GM12864 (cell line): ENCODE measurements at places on chromosomes 6 and 20.

- peak; percentile 26 for DNase-seq
Observed at GRCh38 chr6:116461932-116462885, 1.0 kb downstream of the CALHM6 start.

GRCh38 chr20:63658749-63659187, 656 bp downstream of the RTEL1 start:
- no peak for DNase-seq

DNA sequence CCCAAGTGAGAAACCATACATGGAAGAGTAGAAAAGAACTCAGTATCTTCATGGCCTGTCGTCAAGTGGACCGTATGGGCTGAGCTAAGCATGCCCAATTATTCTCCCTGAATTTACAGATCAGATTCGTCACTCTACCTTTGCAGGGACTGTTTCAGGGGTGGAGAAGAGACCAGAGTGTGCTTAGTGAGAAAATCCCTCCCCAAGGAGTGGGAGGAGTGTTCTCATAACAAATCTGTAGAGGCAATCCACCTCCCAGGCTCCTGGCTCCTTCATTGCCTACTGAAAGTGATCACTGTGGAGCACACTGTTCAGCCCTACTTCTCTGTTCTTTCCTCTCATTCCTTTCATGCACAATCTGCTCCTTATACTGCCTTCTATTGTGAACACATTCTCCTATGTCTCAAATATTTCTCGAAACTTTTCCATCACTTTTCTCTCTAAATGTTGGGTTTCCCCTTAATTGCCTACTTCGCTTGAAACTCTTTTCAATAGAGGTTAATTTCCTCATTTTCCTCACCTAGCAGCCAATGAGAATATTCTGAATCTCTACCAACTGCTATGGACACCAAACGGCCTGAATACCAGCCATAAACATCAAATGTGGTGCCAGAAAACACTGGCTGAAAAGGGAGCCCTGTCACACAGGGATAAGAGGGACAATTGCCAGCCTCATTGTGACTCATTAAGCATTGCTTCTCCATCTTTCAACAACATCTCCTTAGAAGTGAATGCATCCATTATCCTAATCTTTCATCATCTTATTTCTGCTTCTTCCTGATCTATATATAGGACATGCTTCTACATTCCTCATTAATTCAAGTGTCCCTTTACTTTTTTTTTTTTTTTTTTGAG, 398.3 kb downstream of the UTRN start:
- no peak for DNase-seq

DNA sequence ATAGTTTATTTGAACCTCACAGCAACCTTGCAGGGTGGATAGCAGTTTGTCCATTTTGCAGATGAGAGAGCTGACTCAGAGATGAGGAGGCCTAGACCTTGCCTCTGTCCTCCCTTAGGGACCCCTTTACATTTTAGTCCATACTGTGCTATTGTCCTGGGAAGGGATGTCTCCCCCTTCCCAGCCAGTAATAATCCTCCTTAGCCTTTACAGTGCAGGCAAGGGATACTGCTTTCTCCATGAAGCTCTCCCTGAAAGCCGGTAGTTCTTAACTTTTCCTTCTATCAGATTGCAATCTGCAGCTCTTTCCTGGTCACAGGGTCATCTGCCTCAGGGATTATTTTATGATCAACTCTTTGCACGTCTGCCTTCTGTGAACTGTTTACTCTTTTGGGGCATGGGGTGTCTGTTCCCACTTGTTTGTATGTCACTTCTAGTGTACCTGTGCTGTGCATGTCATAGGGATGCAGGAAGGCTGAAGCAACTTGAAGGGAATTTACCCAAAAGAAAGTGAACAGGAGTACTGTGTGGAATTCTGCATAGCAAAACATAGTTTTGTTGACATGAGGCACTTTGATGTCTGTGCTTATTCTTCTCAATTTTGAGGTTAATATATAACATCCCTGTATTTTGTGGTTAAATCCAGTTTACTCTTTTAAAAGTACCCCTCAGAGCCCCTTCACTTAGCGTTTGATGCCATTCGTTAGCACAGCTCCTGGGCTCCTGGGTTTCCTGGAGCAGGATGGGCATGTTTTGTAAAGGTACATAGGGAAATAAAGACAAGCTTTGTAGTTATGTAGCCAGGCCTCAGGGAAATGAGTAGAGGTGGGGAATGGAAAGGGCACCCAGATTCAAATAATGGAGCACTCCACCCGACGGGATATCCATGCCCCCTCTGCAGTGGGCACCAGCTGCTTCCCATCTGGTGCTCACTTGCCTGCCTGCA, 38.1 kb downstream of the DHX35 start:
- DNase-seq = no peak

DNA sequence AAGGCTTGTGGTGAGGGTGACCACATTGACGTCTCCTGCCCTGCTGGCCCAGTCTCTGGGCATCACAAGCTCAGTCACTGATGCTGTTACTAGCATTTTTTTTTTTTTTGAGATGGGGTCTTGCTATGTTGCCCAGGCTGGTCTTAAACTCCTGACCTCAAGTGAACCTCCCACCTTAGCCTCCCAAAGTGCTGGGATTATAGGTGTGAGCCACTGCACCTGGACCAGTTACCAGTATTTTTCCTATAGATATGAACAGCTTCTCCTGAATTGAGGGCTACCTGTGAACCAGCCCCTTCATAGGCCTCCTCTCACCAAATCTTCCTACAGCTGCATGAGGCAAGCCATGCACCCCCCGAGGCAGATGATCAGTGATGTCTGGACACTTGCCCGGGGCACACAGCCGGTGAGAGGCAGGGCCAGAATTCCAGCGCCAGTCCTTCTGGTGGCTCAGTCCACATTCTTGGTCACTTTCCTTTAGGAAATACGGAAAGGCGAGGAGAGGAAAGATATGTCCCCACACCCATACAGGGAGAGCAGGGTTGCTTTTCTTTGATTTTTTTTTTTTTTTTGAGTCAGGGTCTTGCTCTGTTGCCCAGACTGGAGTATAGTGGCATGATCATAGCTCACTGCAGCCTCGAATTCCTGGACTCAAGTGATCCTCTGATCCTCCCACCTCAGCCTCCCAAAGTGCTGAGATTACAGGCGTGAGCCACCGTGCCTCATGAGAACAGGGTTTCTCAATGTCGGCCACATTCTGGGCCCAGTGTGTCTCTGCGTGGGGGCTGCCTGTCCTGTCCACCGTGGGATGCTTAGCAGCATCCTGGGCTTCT, 50.7 kb downstream of the UBE2V1 start:
- DNase-seq = no peak

GRCh38 chr6:29760328-29760727, 37.1 kb downstream of the HLA-F start:
- no peak for DNase-seq

- DNase-seq = no peak
Observed at GRCh38 chr20:60518022-60518421, 559.8 kb downstream of the CDH26 start.

DNA sequence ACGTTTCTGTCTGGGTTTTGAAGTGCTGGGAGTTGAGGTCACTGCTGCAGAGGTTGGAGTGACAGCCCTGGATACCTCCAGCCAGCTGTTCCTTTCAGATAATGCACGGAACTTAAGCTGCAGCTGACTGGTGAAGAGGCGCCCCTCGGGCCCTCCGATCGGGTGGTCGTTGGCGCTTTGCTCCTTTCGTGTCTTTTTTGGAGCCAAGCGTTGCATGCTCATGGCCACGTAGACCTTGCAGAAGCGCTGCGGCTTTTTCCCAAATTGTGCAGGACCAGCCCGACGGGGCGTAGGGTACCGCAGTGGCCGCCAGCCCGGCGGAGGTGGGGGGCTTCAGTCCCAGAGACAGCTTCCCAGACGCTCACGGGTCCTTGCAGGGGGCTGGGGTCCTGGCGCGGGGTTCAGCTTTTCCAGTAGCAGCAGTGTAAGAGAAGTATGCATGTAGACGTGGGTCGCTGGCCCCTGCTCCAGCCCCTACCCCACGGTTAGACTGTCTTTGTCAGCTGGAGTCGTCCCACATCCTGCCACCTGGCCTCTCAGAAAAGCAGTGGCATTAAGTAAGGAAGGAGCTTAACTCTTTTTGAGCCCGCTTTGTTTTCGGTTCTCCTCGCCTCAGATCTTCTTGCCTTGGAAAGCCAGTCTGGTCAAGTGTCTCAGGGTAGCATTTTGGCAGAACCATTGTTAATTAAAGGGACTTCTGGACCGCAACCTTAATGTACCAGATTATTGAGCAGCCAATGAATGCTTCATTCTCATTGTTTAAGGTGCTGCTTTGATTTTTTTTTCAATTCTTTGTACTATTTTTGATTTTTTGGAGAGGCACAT, 838 bp downstream of the TNFAIP3 start:
- DNase-seq = no peak

DNA sequence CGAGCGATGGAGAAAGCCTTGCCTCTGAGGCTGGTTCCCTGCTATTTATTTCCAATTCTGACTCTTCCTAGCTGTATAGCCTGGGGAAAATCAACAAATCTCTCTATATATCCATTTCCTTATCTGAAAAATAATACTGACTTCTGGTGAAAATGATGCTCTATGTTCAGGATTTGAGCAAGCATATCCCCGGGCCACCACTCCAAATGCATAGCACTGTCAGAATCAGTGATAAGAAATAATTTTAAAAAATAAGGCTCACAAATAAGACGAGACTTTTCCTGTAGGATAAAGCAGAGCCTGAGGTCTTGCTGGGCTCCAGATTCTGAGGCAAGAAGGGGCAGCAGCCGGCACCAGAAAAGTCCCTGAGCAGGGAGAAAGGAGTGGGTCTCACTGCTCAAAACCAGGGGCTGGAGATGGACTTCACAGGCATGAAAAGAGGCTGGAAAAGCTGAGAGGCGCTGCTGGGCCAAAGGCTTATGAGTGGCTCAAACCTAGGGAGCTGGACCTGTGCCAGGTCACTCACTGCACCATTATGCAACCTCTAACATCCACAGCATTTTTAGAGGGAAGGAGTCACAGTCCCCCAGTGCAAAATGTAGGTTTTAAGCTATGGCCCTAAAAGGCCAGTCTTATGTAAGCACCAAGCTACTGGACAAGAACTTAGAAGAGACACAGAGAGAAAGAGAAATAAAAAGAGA, 48.1 kb upstream of the SLC17A4 start:
- DNase-seq = no peak

DNA sequence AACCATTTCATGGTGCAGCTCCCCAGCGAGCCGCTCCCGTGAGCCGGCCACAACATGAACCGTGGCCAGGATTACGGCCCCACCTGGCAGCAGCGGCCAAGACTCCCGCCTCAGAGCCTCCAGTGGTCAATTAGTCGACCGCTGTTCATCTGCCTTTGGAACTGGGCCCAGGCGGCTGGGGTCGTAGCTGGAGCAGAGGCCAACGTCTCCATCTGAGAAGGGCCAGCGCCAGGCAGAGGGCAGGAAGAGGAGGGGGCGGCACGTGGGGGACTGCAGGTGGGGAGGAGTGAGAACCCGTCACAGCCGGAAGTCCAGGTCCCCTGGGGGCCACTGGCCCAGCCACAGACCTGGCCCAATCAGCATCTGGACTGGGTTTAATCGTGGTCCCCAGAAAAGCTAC, 184.3 kb downstream of the TAF4 start:
- DNase-seq = no peak

GRCh38 chr6:131897621-131898020, 53.6 kb downstream of the CCN2 start:
- no peak for DNase-seq

GRCh38 chr20:61230166-61230565, 21.9 kb upstream of the CDH4 start:
- no peak for DNase-seq

DNA sequence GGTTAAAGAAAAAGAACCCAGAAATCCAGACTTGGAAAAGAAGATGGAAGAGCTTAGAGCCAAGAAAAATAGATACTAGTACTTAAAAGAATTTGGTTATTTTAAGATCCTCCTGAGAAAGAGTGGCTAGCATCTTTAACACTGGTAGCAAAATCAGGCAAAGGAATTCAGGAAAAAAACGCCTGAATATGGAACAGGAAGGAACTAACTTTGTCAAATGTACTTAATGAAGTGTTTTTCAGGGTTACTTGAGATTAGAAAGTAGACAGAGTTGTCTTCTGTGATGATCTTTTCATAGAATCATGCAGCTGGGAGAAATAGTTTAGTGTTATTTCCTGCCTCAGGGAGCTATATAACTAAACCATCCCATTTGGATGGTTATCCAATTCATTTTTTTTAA, 50.8 kb upstream of the SASH1 start:
- DNase-seq = no peak

- no peak for DNase-seq
Observed at GRCh38 chr20:53364646-53365045, 229.0 kb downstream of the ZNF217 start.
